ENCODE measurements at places on chromosomes 7 and 10.

DNA sequence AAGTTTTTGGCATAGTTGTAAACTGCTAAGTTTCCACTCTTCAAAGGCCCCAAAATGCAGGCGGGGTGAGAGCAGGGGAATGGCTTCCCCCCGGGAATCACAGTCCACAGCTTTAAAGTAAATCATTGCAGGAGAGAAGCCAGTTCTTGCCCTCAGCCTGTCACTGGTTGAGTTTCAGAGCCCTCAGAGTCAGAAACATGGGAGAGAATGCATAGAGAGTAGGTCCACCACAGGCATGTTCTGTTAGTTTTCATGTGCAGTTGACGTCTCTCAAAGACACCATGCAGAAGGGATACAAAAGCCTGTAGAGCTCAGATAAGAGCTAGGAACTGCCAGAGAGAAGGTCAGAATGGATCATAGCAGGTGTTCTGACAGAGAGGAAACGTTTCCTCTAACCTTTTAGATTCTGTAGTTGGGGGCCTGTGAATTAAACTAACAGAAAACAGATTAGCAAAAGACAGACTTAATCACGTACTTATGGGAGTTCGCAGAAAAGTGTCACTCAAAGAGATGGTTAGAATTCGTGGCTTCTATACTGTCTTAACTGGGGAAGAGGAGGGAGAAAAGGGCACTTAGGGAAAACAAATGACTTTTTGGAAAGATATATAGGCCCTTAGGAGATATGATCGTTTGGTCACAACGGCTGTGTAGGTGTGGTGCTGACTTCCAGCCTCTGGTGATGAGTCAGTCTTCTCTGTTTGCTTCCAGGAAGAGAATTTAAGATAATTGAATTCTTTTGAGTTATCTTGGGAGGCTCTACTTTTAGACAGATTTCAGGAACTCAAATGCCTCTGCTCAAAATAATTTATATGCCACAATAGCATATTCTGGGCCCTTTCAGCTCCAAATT lies 48.0 kb upstream of the MSRB2 start:
- DNase-seq: no peak

DNA sequence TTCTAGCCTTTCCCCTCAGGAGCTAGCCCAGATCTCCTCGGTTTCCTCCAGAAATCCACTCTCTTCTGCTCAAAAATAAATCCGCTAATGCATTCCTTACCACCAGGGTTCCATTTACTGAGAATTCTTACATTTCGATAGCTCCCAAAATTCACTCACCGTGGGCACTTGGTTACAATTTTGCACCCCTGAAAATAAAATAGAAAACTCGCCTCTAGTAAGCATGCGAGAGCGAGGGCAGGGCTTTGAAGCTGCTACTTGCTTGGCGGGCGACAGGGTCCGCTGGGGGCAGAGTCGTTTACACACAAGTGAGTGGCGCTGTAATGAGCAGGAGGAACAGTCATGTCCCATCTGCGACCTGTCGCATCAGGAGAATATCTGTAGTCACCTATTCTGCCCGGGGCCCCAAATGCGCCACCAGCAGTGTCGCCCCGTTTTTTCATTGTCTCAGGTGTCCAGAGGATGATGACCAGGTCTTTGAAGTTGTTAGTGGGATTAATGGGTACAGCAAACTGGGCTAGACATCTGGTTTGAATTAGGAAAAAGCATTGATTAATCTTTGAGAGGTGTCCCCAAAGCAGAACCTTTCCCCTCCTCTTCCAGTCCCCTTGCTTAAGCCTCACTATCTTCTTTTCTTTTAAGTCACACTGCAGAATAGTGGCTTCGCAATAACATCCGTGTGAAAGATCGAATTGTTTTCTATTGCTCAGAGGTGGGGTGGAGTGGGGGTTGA lies 1.2 kb upstream of the MEOX2 start:
- DNase-seq: no peak

DNA sequence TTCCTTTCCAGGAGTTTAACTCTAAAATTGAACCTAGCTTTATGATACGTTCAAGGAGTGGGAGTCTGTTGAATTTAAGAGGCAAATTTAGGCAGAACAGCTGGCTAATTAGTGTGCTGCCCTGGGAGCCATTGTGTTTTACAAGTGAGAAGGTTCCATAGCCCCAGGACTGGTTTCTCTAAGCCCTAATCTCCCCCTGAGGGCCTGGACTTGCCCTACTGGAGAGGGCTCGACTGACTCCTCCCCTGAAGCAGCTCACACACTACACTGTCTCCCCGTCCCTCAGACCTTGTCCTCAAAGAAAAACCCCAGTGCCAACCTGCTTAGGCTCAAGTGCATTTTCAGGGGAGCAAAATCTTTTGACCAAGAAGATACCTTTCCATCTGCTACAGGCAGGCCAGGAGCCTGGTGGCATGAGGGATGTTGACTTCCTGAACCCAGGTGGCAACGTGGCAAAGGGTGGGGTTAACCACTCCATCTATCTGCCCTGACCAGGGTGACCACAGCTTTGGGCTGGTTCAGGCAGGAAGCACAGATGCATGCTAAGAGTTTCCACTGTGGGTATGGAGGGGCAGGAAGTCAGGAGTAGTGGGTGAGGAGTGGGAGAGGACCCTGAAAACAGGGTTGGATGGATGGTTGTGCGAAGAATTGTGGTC lies 68.9 kb upstream of the CARD11 start:
- no peak for DNase-seq

- no peak for DNase-seq
Observed at GRCh38 chr10:88291289-88292184, 291.6 kb downstream of the RNLS start.

- DNase-seq: no peak
Observed at GRCh38 chr7:156475179-156475578, 165.4 kb upstream of the RNF32 start.

DNA sequence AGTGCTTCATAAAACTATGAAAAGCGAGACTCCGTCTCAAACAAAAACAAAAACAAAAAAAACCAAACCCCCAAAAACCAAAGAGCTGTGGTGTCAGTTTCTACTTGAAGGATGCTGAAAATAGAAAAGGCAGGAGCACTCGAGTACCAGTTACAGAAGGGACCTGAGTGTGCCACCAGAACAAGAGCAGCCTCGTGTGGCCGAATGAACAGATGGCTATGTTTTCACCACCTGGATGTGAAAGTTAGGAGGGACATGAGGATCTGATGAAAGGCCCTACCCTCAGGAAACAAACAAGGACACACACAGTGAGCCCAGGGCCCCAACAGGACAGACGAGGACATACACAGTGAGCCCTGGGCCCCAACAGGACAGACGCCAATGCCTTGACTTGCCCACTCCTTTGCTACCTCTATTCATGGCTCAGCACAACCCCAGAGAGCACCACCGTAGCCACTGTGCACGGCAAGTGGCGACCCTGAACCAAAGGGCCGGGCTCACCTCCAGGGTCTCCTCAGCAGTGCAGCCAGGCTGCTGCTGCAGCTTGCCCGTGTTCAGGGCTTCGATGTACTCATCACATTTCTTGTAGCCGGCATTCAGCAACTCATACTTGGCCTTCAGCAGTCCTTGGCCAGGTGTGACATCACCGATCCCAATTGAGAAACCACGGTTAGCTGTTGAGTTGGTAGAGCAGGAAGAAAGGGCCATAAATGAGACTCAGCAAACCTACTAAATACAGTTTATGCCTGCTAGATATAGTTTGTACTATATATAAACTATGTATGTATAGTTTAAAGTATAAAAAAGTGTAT lies 24.9 kb downstream of the POLR3A start:
- no peak for DNase-seq

DNA sequence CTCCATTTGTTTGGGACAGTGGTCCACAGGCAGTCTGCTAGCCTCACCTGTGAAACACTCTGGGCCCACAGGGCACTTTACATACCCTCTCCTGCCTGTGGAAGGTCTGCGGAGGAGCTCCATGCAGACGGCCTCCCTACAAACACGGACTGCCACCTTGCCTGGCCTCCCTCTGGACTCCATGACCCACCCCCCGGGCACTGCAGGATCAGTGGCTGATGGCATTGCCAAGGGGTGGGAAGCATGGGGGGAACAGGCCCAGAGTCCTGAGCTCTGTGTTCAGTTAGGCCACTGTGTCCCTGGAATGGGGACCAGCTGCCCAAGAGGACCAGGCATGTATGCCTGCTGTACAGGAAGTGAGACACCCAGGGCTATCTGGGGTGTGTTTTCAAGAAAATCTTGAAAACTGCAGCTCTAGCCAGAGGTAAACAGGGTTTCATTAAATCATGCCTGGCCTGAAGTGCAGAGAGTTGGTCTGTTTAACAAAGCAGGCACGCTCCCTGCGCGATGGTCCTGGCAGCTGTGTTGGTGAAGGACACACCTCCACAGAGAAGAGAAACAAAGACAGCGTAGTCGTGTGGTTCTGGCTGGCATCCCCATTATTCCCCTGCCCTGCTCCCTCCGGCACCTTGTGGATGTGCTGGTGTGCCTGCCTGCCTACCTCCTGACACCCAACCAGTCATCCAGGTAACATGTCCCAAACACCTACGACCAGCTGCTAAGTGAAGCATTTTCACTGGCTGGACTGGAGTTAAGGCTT lies 470.8 kb upstream of the ZMIZ1 start:
- no peak for DNase-seq

DNA sequence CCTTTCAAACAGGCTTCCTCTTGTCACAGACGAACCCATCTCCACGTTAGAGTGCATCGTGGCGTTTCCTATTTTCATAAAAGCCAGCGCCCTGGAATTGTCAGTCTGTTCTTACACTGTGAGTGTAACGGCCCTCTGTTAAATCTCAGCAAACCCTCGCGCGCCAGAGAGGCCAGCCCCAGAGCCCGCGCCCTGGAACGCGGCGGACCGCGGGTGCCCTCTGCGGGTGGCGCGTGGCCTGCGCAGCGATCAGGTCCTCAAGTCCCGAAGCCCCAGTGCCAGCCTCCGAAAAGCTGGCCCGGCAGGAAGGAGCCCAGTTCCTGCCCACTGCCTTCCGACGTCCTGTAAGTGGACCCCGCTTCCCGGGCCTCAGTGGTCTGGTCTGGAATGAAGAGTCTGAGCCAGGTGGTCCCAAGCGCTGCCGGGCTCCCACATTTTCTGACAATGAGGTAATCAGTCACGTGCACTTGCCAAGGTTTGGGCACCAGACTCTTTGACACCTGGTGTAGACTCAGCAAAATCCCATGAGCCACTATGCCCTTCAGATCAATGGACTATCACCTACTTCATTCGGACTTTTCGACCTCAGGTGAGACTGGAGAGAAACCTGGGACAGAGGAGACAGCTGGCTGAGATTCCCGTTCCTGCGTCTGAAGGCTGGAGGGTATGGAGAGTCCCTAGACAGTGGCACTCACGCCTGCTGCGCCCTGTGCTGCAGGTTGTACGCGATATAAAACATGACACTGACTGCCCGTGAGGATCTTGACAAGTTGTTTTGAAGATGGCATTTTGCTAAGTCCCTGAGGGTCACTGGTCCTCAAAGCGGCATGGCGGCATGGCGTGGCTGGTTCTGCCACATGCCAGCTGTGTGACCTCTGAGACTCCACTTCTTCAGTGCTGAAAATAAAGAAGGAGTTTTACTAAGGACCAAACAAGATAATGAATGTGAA lies 109.4 kb upstream of the LANCL2 start:
- peak; percentile 89 for DNase-seq

GRCh38 chr10:75838486-75838885 lies 407.1 kb downstream of the LRMDA start:
- DNase-seq: no peak

DNA sequence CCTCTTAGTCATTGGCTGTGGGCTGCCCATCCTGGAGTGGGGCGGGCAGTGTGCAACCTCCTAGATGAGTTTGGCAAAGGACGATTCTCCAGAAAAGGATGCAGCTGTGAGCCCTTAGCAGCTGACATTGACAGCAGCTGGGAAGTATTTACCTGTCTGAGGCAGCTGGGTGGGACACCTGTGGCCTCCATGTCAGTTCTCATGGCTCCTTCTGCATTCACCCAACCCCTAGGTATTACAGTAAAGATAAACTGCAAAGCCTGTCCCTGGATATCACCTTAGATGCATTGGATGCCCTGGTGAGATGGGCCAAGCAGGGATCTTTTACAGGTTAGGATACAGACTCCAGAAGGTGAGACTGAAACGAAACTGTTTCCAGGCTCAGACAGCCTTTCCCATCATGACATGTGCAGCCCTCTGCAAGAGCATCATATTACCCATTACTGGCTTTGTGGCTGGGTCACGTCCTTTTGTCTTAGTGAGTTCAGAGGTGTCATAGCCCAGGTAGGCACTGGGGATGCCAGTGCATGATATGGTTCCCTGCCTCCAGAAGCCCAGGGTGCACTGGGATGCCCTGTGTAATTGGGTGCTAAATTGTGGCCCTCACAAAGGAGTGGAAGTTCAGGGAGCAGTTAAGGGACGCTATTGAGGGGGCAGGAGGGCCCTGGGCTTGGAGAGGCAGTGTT lies 28.9 kb downstream of the MINDY4 start:
- no peak for DNase-seq

- no peak for DNase-seq
Observed at GRCh38 chr10:6530211-6530840, 49.8 kb downstream of the PRKCQ start.

GRCh38 chr10:119206603-119207365 lies 587 bp upstream of the GRK5 start:
- DNase-seq: peak; percentile 68

DNA sequence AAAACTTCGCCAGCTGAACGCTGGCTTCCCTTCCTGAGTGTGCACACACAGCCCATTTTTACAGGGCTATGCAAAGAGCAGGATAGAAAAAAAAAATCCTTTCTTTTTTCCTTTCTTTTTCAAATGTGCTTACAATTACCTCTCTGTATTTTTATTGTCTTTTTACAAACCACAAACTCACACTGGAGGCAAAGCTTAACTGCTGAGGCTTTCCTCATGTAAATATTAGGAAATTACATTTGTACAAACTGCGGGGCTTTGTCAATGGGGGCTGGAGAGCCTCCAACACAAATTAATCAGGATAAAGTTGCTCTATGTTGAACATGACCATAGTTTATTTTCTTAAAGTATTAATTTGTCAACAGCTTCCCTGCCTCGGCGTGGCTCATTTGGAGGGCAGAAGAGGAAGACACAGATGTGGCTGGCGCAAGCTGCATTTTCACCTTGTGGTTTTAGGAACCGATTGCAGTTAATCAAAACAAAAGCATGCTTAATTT lies 411.7 kb upstream of the MKI67 start:
- DNase-seq: no peak

DNA sequence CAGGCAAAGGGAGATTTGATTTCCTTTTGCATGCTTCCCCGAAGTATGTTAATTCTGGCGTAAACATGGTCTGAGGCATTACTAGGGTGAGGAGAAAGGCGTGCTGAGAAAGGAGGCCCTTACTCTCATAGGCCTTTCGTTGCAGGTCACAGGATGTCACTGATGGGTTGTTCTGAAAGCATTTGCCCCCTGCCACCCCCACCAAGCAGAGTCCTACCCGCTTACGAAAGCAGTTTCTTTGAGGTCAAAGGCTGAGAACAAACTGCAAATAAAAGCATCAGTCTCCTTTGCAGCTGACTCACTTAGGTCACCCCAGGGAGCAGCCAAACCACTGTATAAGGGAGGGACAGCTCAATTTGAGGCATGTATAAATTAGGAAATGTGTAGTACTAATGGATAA lies 57.1 kb downstream of the BPGM start:
- no peak for DNase-seq

- DNase-seq: no peak
Observed at GRCh38 chr10:93383562-93383981, 98.6 kb downstream of the MYOF start.

GRCh38 chr7:29505931-29506330 lies 57.7 kb upstream of the PRR15 start:
- DNase-seq: no peak
